NCI-H1417 (cell line): ENCODE measurements at places on chromosomes 4 and X.

- no peak for DNase-seq
Observed at GRCh38 chr4:53497487-53498244, 93.6 kb downstream of the LNX1 start.

DNA sequence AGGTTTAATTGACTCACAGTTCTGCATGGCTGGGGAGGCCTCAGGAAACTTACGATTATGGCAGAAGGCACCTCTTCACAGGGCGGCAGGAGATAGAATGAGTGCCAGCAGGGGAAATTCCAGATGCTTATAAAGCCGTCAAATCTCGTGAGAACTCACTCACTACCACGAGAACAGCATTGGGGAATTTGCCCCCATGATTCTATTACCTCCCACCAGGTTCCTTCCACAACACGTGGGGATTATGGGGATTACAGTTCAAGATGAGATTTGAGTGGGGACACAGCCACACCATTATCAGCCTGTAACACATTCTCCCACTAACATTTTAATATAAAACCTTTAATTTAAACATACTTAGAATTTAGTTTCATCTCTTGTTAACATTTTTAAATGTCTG is 144.7 kb upstream of the SMIM10 start:
- DNase-seq = no peak

GRCh38 chrX:25049357-25049756 is 33.6 kb upstream of the ARX start:
- DNase-seq = no peak

GRCh38 chrX:42220083-42220482 is 296.7 kb upstream of the CASK start:
- no peak for DNase-seq

- no peak for DNase-seq
Observed at GRCh38 chr4:46442963-46443362, 53.0 kb upstream of the GABRA2 start.

- no peak for DNase-seq
Observed at GRCh38 chr4:132998585-132999230, 150.4 kb upstream of the PCDH10 start.
